Foreskin keratinocyte (primary cell): ENCODE measurements at places on chromosomes 1 and 21. TPM values are rescaled to one million over a fixed set of nuclear protein-coding genes. Genes with fewer than 3 reads are reported as not detected.

Gene GUCA2A
- total RNA-seq, result not detected in 2 replicates

Gene S100A13
- total RNA-seq, result 162 and 167 TPM in 2 replicates

Gene LPAR3
- total RNA-seq, result 25.9 and 32.3 TPM in 2 replicates

Gene OR2T29
- total RNA-seq, result not detected in 2 replicates

Gene LCE1F
- total RNA-seq, result 0.42 and 0.61 TPM in 2 replicates

Gene COL8A2
- 0.68 and 0.78 TPM in 2 replicates for total RNA-seq

Gene GCSAML
- total RNA-seq, result not detected in 2 replicates

Gene ARMH1
- total RNA-seq, result 0.18 TPM in 1 of 2 replicates, not detected in the other

Gene LCE6A
- 0.18 TPM in 1 of 2 replicates, not detected in the other for total RNA-seq

Gene AKR7A3
- total RNA-seq, result 0.18 and 0.27 TPM in 2 replicates

Gene NID1
- 8.5 and 17.5 TPM in 2 replicates for total RNA-seq

Gene SH2D2A
- 8.4 and 12.1 TPM in 2 replicates for total RNA-seq

Gene SPATA21
- total RNA-seq, result not detected in 2 replicates

Gene POGZ
- 29.5 and 29.6 TPM in 2 replicates for total RNA-seq

Gene TTLL7
- 6.3 and 7.9 TPM in 2 replicates for total RNA-seq

Gene XCL2
- total RNA-seq, result not detected in 2 replicates

Gene SELL
- not detected in 2 replicates for total RNA-seq

Gene ADAMTS5
- not detected in 2 replicates for total RNA-seq

Gene ACTN2
- not detected in 2 replicates for total RNA-seq

Gene KIF26B
- total RNA-seq, result 1.0 and 1.9 TPM in 2 replicates

Gene ZNF644
- 28.7 and 30.2 TPM in 2 replicates for total RNA-seq

Gene CHIA
- total RNA-seq, result not detected in 2 replicates

Gene ATP13A2
- total RNA-seq, result 74.2 and 77.3 TPM in 2 replicates

Gene CHAF1B
- total RNA-seq, result 12.0 and 14.4 TPM in 2 replicates

Gene LIPI
- not detected in 2 replicates for total RNA-seq

Gene PGBD2
- total RNA-seq, result 3.4 and 4.1 TPM in 2 replicates

Gene MCOLN3
- total RNA-seq, result 3.8 and 4.3 TPM in 2 replicates

Gene ESRRG
- 0.03 and 0.07 TPM in 2 replicates for total RNA-seq

Gene IVL
- total RNA-seq, result 1.5 and 2.1 TPM in 2 replicates

Gene NR5A2
- 0.04 TPM in 1 of 2 replicates, not detected in the other for total RNA-seq

Gene AKNAD1
- 0.65 and 1.6 TPM in 2 replicates for total RNA-seq

Gene USH2A
- total RNA-seq, result not detected in 2 replicates

Gene OR10J1
- not detected in 2 replicates for total RNA-seq

Gene FHAD1
- total RNA-seq, result 0.24 and 0.25 TPM in 2 replicates

Gene CNIH4
- 83.1 and 84.1 TPM in 2 replicates for total RNA-seq

Gene FLG2
- total RNA-seq, result 0.04 and 0.07 TPM in 2 replicates

Gene NDUFS2
- 90.5 and 96.5 TPM in 2 replicates for total RNA-seq

Gene FBXO42
- total RNA-seq, result 12.9 and 14.1 TPM in 2 replicates

Gene SLC35F3
- 9.4 and 9.5 TPM in 2 replicates for total RNA-seq

Gene UTP25
- total RNA-seq, result 9.0 and 9.2 TPM in 2 replicates

Gene COL24A1
- 0.04 and 0.17 TPM in 2 replicates for total RNA-seq
